ENCODE measurements at places on chromosomes 7 and 10. TPM values are rescaled to one million over a fixed set of nuclear protein-coding genes. Genes with fewer than 3 reads are reported as not detected.

DNA sequence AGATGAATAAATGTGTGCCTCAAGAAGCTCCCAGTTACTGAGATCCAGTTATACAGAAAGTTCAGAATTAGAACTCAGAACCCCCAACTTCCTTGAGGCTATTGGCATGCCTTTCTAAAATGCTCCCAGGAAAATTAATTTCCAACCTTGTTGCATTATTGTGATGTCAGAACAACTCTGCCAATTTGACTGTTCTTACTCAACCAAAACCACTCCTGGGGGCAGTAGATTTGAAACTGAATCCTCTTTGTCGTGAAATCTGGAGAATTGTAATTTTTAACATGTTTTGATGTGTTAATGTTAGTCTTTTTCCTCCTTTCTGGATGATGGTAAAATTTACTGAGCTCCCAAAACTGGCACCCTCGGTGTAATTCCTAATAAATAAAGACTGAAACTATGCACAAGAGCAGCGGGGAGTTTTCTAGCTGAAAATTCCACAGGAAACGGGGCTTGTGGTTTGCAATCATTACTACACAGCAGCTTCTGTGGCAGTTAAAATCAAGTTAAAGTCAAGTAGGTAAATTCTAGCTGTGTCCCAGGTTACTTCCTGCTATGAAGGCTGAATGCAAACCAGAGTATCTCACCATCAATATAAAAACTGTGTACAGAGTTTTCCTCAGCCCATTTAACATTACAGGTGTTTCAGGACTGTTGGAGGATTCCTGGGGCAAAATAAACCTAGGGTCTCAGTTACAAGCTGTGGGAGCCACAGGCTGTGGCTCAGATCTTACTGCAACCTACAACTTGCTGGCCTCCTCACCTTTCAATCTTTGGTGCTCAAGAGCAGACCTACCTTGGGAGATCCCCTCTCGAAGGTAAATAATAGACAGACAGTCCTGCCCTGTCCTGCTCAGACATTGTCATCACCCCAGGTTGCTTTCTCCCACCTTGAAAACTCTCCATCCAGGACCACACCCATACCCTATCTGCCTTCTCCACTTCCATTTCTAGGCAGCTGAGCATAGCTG is 156.3 kb upstream of the KMT2E start:
- DNase-seq = no peak

GRCh38 chr7:76108540-76109233 is 60.8 kb downstream of the MDH2 start:
- peak; percentile 70 for DNase-seq

GRCh38 chr10:61803269-61803668 is 98.2 kb upstream of the ARID5B start:
- DNase-seq = no peak

DNA sequence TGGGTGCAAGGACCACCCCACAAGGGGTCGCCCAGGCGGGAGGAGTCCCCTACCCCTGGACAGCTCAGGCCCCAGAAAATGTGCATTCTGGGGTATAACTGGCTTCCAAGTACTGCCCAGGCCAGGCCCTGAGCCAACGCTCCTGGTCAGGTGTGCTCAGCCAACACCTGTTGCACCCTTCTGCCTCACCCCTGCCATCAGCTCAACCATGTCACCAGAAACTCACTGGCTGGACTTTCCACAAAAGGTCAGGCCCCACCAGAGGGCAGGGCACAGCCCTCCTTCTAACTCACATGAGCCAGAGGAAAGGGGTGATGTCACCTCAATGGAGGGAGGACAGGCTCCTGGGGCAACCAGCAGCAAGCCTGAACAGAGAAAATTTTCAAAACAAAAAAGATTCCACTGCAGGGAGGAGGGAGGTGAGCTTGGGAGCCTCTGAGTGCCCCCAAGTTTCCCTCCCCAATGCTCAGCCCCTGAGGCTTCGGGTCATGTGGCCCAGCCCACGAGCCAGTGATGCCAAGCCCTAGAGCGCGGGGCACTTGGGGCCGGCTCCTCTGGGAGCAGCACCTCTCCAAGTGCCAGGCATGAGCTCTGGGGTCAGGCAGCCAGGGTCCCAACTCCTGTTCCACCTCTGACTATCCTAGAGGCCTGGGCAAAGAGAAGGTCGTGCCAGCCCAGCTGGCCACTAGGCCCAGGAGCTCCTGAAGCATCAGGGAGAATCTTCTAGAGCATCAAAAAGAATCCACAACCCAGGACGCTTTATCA is 2.2 kb downstream of the OGDHL start:
- no peak for DNase-seq

- no peak for DNase-seq
These were observed 473 bp upstream of the GPER1 start for GRCh38 chr7:1087465-1087814.

GRCh38 chr7:90951986-90952954 is 312.0 kb upstream of the FZD1 start:
- DNase-seq = no peak

DNA sequence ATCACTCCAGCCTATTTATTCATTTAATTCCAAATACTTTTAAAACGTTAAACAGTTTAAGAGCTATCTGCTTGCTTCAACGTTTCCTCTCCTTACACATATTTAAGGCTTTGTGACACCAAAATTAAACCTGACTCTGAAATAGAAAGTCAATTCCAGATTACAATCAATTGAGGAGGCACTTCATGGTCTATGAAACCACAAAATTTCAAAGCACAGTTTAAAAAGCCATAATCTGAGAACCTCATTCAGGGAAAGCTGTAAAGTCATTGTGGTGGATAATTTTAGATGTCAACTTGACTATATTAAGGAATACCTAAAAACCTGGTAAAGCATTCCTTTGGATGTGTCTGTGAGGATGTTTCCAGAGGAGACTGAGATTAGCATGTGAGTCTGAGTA is 6.2 kb downstream of the SNX13 start:
- no peak for DNase-seq

GRCh38 chr10:117352724-117353123 is 22.5 kb downstream of the PDZD8 start:
- DNase-seq = no peak

DNA sequence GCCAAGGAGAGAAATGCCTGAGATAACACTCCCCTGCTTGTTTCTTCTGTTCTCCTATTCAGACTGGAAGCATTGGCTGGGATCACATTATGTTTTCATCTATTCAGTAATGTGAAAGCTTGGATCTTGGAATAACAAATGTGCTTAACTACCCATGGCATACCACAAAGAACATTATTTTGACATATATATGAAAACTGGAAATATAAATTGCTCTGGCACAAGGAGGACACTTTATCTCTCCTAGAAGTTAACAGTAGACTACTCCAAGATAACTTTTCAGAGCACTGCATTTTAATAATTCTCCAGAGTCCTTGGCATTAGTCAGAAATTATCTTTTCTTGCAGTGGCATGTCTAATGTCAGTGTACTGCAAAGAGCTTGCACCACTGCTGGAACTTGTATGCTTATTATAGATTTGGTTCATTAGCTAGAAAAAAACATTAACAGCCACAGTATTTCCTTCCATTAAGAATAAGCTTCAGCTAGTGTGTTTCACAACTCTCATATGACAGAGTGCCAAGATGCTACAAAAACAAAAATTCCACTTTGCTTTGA is 169.3 kb upstream of the LRRN3 start:
- no peak for DNase-seq

DNA sequence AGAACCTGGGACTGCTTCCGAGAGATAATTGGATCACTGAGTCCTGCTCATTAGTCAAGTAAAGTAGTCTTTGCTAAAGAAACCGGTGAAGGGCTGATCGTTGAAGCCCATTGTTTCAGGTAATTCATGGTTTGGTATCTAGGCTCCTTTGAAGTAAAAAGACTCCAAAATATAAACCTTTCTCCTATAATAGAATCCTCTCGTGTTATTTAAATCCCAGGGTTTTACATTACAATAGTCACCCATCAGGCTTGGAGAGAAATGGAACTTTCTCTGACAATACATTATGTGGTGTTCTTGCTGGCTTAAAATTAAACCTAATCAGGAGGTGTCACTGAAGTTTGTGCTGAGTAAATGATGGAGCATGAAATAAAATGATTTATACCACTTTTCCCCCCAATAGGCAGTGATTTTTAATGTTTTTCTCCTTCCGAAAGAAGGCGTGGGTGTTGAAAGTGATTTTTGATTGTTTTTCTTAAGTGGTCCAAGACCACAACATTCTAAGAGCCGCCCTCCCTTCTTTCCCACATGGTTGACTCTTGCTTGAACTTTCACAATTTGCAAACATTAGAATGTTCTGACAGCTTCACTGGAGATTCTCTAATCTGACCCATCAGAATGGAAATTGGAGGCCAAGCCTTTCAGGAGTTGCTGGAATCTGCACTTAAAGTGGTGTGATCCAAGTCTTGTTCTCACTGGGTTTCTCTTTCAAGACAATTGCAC is 44.2 kb downstream of the LRMDA start:
- DNase-seq = no peak

DNA sequence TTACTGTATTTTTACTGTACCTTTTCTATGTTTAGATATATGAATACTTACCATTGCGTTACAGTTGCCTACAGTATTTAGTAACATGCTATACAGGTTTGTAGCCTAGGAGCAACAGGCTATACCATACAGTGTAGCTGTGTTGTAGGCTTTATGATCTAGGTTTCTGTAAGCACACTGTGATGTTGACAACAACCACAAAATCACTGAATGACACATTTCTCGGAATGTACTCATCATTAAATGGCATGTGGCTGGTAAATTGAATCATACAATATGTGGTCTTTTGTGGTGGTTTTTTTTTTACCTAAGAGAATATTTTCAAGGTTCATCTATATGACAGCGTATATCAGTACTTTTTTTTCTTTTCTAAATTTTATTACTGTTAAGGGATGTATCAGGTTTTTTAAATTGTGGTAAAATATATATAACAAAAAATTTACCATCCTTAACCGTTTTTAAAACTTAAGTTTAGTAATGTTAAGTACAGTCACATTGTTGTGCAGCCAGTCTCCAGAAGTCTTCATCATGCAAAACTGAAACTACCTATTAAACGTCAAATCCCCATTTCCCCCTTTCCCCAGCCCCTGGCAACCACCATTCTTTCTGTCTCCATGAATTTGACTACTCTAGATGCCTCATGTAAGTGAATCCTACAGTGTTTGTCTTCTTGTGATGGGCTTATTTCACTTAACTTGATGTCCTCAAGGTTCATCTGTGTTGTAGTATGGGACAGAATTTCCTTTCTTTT is 21.5 kb downstream of the BTAF1 start:
- DNase-seq = no peak

DNA sequence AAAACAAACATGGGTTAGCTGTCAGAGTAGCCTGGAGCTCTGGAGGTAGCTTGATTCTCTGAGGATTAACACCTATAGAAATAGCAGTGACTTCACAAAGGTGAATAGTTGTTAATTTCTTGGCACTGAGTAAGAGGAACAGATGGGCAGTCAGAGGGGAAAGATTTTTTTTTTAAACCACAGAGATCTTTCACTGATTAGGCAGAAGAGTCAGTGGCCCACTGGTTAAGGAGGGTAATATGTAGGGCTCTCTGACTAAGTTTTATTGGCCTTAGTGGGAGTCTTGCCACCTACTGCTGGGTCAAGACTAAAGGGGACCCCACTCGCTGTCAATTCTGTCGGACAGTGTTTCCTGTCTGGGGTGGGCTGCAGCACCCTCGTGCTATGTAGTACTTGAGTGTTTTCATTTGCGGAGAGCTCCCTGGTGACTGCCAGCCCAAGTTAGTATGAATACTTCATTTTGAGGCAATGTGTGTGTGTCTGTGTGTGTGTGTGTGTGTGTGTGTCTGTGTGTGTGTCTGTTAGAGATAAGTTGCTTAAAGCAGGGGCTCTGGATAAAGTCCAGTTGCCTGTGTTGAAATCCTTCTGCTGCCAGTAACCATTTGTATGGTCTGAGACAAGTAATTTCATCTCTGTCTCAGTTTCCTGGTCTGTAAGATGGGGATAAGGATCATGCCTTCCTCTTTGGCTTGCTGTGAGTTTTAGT is 145.2 kb downstream of the ARID5B start:
- peak; percentile 77 for DNase-seq

DNA sequence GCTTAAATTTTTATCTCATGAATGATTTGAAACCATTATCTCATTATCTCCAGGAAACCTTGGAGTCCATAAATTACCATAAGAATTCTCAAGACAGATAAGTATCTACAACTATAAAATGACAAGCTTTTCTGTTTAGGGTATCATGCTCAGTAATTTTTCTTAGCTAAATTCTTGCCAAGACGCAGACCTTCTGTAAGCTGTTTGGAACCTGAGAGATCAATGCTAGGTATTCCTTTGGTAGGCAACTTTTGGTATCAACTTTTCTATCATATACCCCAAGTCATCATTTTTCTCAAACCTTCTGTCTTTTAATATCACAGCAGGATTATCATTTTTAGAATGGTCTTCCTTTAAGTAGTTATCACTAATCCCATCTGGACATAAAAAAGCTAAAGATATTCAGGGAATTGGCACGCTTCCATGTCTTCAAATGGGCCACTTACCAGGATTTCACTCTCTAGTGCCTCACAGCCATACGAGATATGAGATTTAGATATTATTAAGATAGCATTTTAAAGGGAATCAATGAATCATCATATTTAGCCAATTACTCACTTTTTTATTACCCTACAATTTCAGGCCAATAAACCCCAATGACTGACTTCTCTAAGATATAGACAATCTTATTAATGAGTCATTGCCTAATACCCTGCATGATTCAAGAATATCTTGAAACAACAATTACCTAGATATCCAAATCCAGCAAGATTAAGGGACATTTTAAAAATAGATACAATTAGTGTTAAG is 544.1 kb downstream of the HTR7 start:
- DNase-seq = no peak

DNA sequence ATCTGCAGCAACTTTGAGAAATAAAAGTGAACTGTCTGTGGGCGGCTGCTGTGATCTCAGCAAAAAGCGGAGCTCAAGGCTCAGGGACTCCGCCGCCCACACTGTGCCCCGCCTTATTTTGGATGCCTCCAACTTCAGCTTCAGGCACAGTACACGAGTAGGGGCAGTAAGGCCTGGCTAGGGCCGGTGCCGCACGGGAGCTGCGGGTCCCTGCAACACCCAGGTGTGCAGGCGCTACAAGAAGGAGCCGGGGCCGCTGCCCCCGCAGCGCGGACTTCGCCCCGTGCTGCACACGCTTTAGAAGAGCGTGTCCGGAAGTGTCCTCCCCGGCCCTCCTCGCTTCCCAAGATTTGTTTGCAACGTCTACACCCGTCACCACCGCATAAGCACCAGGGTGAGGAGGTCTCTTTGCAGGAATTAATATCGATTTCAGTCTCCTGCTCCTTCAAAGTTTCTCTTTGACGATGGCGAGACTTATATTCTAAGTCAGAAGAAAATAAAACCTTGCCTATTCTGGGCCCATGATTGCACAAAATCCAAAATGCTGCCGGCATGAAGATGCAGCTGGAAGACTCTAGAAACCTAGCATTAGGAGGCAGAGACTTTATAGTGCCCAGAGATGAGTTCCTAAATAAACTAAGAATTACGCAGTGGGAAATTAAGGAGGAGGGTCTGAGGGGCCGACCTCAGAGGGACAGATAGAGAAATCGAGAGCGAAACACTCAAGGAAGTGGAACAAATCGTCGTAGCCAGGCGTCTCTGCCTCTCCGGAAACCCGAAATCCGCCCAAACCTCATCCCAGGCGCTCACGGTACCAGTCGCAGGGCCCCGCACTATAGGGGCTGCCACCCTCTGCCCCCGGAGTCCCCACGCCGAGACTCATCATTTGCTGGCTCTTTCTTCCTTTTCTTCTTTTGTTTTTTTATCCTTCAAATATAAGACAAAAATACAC is 6.4 kb downstream of the VAX1 start:
- no peak for DNase-seq

GRCh38 chr10:100911472-100911871 is 1.3 kb upstream of the SLF2 start:
- no peak for DNase-seq

Gene FAM25C
- total RNA-seq = not detected

Gene SHTN1
- total RNA-seq = 4.1 TPM

Gene AFAP1L2
- total RNA-seq = 7.6 TPM

Gene SPDYE1
- not detected for total RNA-seq

Gene AS3MT
- 7.9 TPM for total RNA-seq

Gene TTYH3
- total RNA-seq = 19.4 TPM

Gene HMX2
- total RNA-seq = not detected
